ENCODE measurements at places on chromosomes 3 and 15.

DNA sequence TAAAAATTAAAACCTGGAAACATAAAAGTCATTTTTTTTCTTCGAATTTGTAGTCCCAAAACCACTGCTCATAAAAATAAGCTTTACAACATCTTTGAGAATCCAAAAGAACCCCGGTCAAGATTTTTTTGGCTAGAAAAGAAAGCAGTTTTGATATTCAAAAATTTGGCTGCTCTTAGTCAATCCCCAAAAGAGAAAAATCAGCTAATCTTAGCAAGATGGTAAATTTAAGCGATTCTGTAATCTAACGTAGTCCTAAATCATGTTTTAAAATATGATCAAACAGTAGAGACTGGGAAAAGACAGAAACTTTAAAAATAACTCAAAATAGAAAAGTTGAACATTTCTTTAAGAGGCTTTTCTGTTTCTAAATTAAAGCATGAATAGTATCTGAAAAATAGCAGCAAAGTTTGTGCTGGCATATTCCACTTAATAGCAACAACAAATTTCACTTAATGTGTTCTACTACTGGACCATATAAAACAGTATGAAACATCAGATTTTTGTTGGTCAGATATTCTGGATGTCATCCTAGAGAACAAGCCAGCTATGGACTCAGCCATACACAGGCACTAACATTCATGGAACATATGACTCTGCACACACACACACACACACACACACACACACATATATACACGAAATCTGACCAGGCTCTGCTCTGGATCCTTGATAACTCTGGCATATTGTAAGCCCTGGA is 19.1 kb upstream of the NR2F2 start:
- DNase-seq: no peak

DNA sequence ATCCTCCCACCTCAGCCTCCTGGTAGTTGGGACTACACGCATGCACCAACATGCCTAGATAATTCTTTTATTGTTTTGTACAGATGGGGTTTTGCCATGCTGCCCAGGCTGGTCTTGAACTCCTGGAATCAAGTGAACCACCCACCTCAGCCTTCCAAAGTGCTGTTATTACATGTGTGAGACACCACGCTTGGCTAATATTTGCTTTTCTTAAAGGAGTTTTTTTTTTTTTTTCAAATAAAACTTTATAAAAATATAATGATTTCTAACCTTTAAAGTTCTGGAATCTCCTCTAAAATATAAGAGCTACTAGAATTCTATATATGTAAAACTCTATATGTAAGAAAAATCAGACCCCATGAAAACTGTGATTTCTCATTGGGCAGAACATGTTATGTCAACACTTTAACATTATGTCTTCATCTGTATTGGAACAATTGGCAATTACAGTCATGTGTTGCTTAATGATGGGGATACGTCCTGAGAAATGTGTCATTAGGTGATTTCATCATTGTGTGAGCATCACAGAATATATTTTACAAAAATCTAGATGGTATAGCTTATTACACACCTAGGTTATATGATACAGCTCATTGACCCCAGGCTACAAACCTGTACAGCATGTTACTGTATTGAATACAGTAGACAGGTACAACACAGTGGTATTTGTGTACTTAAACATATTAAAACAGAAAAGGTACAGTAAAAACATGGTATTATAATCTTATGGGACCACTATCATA is 377.0 kb downstream of the PLCL2 start:
- no peak for DNase-seq

DNA sequence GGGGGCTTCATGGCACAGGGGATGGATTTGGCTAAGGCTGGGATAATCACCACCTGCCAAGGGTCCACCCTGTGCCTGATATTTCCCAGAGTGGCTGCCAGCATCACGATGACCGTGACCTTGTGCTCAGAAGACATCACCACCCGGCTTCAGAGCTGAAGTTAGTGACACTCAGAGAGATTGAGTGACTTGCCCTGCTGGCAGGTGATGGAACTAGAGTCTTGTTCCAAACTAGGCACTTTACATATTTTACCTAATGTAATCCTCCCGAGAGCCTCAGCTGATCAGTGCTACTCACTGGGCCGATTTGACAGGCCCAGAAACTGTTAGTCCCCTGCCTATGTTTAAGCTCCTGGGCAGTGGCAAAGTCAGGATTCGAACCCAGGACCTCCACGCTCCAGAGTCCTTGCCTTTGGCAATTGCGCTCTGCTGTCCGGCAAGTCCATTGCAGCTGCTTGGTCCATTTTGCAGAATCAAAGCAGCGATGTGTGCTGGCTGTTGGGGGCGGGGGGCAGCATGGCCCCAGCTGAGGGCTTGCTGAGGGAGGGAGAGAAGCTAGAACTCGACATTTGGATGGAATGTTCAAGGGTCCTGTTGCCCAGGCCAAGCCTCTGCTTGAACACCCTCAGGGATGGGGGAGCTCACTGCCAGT is 74.8 kb upstream of the GATA2 start:
- no peak for DNase-seq

GRCh38 chr3:35641331-35641730 is 2.0 kb downstream of the ARPP21 start:
- no peak for DNase-seq

DNA sequence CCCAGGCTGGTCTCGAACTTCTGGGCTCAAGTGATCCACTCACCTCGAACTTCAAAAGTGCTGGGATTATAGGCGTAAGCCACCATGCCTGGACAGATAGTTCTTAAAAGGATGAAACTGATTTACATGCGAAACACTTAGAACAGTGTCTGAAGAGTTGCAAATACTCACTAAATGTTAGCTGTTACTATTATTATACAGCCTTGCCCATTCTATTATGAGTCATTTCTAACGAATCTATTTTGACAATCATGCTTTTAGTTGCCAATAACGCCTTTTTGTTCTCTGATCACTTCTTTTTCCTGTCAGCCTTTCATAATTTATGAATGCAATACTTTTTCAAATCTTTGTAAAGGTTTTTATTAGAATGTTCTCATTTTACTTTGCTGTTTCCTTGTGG is 112.7 kb downstream of the SNRK start:
- no peak for DNase-seq

GRCh38 chr3:22959593-22959992 is 243.5 kb upstream of the UBE2E2 start:
- no peak for DNase-seq

GRCh38 chr3:195140816-195141793 is 129.9 kb downstream of the XXYLT1 start:
- DNase-seq: no peak

DNA sequence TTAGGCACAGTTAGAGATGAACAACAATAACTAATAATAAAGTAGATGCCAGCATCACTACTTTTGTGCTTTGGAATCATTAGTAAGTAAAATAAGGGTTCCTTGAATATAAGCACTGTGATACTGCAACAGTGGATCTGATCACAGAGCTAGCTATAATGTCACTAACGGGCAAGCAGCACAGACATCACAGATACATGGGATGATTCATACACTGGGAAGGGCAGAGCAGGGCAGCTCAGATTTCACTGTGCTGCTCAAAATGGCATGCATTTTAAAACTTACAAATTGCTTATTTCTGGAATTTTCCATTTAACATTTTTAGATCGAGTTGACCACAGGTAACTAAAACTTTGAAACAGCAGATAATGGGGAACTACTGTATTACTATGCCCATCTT is 476.6 kb downstream of the FHIT start:
- no peak for DNase-seq

- DNase-seq: peak; percentile 10
These were observed 27.1 kb downstream of the RPSA start for GRCh38 chr3:39433642-39434041.
